Body of pancreas (tissue), 4 donors: ENCODE measurements at places on chromosomes 16 and 17. TPM values are rescaled to one million over a fixed set of nuclear protein-coding genes. Genes with fewer than 3 reads are reported as not detected.

DNA sequence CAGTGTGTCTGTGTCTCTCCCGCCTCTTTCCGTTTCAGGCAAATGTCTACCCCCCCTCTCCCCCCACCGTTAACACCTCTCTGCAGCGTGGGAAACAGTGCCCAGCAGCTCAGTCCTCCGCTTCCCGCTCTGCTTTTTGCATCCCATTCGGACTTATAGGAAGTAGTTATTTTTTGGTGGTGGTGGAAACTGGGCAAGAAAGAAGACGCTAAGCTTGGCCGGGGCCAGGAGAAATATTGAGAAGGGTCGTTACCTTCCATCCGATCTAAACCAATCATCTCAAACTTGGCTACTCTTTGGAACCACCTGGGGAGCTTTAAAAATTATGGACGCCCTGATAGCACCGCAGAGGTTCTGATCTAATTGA, 499 bp upstream of the HLF start:
- no peak for DNase-seq
- no peaks in the 10 kb centered on the region for H3K27me3 ChIP-seq
- no peaks in the 10 kb centered on the region for H3K36me3 ChIP-seq
- peak overlapping the region; percentile 10 for H3K27ac ChIP-seq
- peaks cover 25% of the 10 kb centered on the region for H3K4me1 ChIP-seq
- no peak overlapping the region for H3K4me3 ChIP-seq

- H3K27me3 ChIP-seq = no peaks in the 10 kb centered on the region
- H3K4me1 ChIP-seq = peaks cover 83% of the 10 kb centered on the region
- no peak overlapping the region for H3K4me3 ChIP-seq
- peak overlapping the region; percentile 43 for H3K27ac ChIP-seq
- peaks cover 43% of the 10 kb centered on the region for H3K36me3 ChIP-seq
These were observed 6.9 kb downstream of the HERPUD1 start for GRCh38 chr16:56938664-56939513.

GRCh38 chr16:10751291-10751697, 7.7 kb downstream of the NUBP1 start:
- H3K27me3 ChIP-seq = no peaks in the 10 kb centered on the region
- H3K4me1 ChIP-seq = peaks cover 4% of the 10 kb centered on the region
- DNase-seq = no peak
- H3K36me3 ChIP-seq = peaks cover 5% of the 10 kb centered on the region

DNA sequence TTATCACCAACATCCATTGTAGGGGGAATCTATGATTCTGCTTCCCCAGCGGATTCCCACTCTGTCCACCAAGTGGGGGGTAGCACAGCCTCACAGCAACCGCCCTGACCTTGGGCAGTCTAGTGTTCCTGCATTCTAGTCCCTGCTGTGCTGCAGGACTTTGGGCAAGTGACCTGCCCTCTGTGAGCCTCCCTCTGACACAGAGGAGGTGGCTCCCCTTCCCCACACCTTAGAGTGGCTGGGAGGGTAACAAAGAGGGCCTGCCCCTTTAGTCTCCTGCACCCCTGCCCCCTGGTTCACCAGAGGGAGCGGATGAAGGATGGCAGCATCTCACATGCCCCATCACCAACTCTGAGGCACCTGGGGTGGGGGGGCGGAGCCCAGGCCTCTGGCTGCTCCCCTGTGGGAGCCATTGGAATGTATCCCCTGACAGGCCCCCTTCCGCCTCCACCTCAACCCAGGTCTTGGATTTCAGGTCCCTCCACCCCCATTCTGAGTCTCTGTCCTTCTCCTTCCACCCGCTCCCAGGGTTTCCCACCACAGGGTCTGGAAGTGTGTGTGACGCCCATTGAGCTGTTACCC, 10.1 kb downstream of the GAS2L2 start:
- H3K27me3 ChIP-seq = no peaks in the 10 kb centered on the region
- H3K4me3 ChIP-seq = no peak overlapping the region
- H3K36me3 ChIP-seq = no peaks in the 10 kb centered on the region
- DNase-seq = no peak
- peaks cover 10% of the 10 kb centered on the region for H3K4me1 ChIP-seq

DNA sequence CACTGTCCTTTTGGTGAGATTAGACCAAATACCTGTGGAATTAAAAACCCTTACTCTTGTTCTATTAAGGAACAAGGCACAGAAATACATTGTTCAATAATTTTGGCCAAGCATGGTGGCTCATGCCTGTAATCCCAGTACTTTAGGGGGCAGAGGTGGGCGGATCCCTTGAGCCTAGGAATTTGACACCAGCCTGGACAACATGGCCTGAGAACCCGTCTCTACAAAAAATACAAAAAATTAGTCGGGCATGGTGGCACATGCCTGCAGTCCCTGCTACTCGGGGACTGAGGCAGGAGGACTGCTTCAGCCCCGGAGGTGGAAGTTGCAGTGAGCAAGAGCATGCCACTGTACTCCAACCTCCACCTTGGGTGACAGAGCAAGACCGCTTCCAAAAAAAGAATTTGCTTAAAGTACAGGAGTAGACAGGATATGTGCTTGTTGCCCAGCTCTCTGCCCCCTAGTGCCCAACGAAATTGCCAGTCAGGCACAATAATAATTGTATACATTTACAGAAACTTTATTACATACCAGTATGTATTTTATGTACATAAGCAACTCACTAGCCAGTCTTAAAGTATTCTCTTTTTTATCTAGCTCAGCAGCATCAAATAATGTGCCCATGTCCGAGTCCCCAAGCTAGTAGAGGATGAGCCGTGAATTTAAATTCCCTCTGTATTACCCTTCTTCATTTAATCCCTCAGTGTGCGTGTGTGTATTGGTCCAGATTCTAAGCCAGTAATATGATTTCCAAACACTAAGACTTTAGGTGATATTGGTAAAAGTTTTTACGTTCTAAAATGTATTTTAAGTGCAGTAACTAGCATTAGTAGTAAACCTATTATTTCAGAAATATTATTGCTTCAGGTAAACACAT, 1.4 kb downstream of the THUMPD1 start:
- H3K36me3 ChIP-seq = peaks cover 12% of the 10 kb centered on the region
- peak overlapping the region; percentile 93 for H3K4me3 ChIP-seq
- peak overlapping the region; percentile 80 for H3K27ac ChIP-seq
- H3K4me1 ChIP-seq = peaks cover 35% of the 10 kb centered on the region

DNA sequence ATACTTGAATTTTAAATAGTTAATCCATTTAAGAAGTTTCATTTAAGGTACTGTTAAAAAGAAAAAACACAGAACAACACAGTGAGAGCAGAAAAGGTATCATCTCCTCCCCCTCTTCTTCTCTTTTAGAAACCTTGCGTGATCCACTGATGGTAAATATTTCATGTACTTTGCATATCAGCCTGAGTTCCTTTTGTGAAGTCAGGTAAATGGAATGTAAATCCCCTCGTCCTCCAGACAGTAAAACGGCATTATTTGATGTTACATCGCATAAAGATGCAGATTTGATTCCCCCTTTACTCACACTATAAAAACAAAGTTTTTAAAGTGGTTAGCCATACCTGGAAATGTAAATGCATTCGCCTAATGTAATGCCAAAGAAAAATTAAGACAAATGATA, 234.4 kb downstream of the WWOX start:
- DNase-seq = no peak
- no peak overlapping the region for H3K27ac ChIP-seq
- H3K4me1 ChIP-seq = no peaks in the 10 kb centered on the region
- no peaks in the 10 kb centered on the region for H3K27me3 ChIP-seq
- H3K4me3 ChIP-seq = no peak overlapping the region

TUBG1 gene
- total RNA-seq = 23.1 TPM

DNA sequence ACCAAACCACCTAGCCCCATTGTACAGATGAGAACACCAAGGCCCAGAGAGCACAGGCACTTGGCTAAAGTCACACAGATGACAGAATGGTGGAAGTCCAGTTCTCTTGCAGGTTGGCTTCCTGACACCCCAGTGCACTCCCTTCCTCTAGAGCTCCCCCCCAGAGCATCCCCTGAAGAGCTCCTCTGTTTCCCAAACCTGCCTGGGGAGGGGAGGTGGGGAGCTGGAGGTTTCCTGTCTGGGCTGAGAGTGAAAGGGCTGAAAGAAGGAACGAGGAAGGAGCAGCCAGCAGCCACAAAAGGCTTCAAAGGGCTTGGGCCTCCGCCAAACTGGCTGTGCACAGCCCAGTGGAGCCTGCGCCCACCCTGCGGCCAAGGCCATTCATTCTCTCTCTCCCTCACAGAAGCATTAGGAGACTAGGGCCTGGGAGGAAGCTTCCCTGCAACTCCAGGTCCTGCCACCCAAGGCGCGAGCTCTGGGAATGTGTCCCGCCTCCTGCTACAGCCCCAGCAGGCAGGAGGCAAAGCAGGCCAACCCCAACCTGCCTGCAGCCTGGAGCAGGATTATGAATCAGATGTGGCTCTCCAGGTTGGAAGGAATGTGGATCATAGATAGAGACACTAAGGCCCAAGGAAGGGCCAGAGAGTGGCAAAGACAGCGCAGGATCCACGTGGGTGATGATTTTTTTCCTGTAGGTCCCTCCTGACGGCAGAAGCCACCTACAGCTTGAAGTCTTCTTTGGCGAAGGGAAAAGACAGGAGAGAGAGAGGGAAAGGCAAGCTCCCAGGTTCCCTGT, 913 bp downstream of the SLC13A5 start:
- no peak for DNase-seq
- H3K4me3 ChIP-seq = no peak overlapping the region
- peaks cover 9% of the 10 kb centered on the region for H3K27me3 ChIP-seq
- no peak overlapping the region for H3K27ac ChIP-seq
- peaks cover 11% of the 10 kb centered on the region for H3K4me1 ChIP-seq

GRCh38 chr17:19415806-19416775, 5.1 kb downstream of the RNF112 start:
- no peak overlapping the region for H3K4me3 ChIP-seq
- H3K27ac ChIP-seq = no peak overlapping the region
- DNase-seq = no peak
- no peaks in the 10 kb centered on the region for H3K36me3 ChIP-seq
- no peaks in the 10 kb centered on the region for H3K4me1 ChIP-seq

- no peak overlapping the region for H3K4me3 ChIP-seq
- no peaks in the 10 kb centered on the region for H3K27me3 ChIP-seq
- H3K27ac ChIP-seq = peak overlapping the region; percentile 3
- no peaks in the 10 kb centered on the region for H3K36me3 ChIP-seq
- peaks cover 65% of the 10 kb centered on the region for H3K4me1 ChIP-seq
- no peak for DNase-seq
These were observed 4.9 kb downstream of the PRCD start for GRCh38 chr17:76544546-76545365.

GRCh38 chr16:66926961-66927436, 1.7 kb upstream of the RRAD start:
- DNase-seq = no peak
- no peak overlapping the region for H3K27ac ChIP-seq
- peaks cover 12% of the 10 kb centered on the region for H3K27me3 ChIP-seq

GRCh38 chr17:27153005-27153404, 140.9 kb upstream of the WSB1 start:
- no peaks in the 10 kb centered on the region for H3K27me3 ChIP-seq
- no peak overlapping the region for H3K27ac ChIP-seq
- DNase-seq = no peak
- no peaks in the 10 kb centered on the region for H3K4me1 ChIP-seq

YPEL3 gene
- total RNA-seq = 28.3 TPM

C16orf86 gene
- total RNA-seq = 9.6 TPM

XAF1 gene
- total RNA-seq = 4.6 TPM

GRCh38 chr16:3059041-3059722, 6.3 kb upstream of the IL32 start:
- H3K4me1 ChIP-seq = peaks cover 26% of the 10 kb centered on the region
- DNase-seq = peak; percentile 96
- peak overlapping the region; percentile 78 for H3K4me3 ChIP-seq
- no peaks in the 10 kb centered on the region for H3K27me3 ChIP-seq
- H3K27ac ChIP-seq = peak overlapping the region; percentile 94

DLX4 gene
- total RNA-seq = not detected

DNA sequence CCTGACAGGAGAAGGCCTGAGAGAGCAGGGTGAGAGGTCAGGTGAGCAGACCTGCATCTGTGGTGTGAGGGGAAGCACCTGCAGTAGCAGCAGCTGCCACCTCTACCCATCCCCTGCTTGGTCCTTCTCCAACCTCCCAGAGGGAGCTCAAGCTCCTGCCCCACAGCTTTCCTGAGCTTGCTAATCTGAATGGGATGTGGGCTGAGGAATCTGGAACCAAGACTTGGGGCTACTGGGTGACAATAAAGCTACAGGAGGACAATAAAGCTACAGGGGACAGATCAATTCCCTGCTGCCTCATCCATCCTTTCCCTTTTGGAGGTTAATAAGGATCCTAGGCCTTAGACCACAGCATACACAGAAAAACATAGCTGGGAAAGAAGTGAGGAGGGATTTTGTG, 4.9 kb upstream of the TBX4 start:
- H3K4me1 ChIP-seq = peaks cover 9% of the 10 kb centered on the region
- no peaks in the 10 kb centered on the region for H3K27me3 ChIP-seq
- no peak overlapping the region for H3K4me3 ChIP-seq
- no peak overlapping the region for H3K27ac ChIP-seq
- H3K36me3 ChIP-seq = no peaks in the 10 kb centered on the region

CX3CL1 gene
- total RNA-seq = 14.5 TPM

DNA sequence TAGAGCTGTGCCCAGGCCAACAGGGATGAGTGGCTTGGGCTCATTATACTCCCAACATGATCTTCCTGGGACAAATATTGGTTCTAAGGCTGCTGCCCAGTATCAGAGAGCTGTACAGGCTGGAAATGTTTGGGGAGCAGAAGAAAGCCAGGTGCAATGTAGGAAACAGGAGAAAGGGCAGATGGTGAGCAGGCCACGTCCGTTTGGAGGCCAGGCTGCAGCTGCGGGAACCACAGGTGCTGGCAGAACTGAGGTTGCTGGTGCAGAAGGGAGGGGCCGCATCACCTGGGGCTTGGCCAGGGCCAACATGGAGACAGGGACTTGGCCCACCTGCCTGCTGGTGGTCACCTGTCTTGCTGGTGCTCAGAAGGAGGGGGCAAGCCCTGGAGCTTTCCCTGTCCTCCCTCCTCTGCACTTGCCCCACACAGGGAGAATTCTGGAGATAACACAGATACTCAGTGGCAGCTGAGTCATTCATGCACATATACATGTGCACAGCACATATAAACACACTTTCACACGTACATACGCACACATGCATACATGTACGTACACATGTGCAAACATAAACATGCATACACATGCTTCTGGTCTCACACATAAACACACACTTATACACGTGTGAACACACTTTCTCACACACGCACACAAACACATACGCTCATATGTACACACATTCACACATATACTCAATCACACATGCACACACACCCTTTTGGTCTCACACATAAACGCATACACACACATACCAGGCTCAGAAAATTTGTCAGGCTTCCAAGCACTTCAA, 67.7 kb downstream of the WSCD1 start:
- H3K27ac ChIP-seq = no peak overlapping the region
- H3K36me3 ChIP-seq = no peaks in the 10 kb centered on the region
- no peaks in the 10 kb centered on the region for H3K4me1 ChIP-seq

GRCh38 chr16:25366078-25366477, 108.4 kb upstream of the ZKSCAN2 start:
- H3K4me1 ChIP-seq = no peaks in the 10 kb centered on the region
- no peak for DNase-seq
- no peaks in the 10 kb centered on the region for H3K27me3 ChIP-seq
- no peak overlapping the region for H3K4me3 ChIP-seq
- no peak overlapping the region for H3K27ac ChIP-seq

GRCh38 chr16:13041646-13042290, 140.4 kb downstream of the SHISA9 start:
- no peak for DNase-seq
- no peaks in the 10 kb centered on the region for H3K27me3 ChIP-seq
- H3K4me3 ChIP-seq = no peak overlapping the region
- H3K36me3 ChIP-seq = no peaks in the 10 kb centered on the region
